ENCODE measurements at places on chromosomes 3 and 15.

DNA sequence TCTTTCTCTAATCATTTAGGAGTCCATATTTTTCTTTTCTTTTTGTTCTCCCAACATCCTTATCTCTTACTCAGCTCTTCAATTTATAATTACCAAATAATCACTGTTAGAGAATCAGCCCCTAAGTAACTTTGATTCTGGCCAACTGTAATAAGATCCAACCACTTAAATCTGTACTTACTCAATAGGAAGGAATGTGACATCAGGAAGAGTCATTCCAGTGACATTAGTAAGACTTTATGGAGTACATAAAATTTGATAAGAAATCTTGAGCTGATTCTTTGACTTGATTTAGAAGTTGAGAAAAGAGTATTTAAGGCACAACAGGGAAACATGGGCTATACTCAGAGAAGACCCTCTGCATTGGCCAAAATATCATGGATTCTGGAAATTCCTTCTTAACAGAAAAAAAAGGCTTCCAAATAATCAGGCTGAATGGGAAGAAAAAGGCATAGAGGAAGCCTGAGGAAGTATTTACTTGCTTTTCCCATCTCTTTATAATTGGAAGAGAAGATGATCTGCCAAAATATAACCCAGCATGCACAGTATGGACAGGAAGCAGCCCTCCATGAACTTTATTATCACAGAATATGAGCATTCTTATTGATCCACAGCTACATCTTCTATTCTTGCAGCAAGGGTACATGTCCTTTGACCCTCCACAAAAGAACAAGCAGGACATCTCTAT is 289.7 kb upstream of the TPRG1 start:
- peak; percentile 89 for DNase-seq

- DNase-seq: no peak
Observed at GRCh38 chr3:120685411-120685810, 3.4 kb upstream of the HGD start.

DNA sequence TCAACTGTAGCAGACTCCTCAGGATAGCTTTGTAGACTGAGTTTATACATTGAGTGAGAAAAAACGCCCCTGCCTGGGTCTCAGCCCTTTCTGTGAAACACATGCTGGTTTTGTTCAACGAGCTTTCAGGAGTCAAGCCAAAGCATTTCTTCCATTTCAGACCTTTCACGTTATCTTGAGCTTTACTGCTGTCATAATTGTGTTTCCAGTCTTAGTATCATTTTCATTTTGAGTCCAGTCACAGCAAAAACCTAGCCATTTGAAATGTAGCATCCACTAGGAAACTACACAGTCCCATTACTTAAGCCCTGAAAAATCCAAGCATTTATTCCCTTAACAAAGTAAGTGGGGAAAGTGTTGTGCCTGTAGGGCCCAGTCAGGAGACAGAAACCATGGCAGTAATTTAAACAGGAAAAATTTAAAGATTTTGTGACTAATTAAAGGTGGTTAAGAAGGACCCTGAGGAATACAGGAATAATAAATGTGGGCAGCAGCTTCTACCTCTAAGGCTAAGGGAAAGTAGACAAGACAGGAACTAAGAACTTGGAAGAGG is 110.1 kb upstream of the ABHD17C start:
- DNase-seq: no peak

DNA sequence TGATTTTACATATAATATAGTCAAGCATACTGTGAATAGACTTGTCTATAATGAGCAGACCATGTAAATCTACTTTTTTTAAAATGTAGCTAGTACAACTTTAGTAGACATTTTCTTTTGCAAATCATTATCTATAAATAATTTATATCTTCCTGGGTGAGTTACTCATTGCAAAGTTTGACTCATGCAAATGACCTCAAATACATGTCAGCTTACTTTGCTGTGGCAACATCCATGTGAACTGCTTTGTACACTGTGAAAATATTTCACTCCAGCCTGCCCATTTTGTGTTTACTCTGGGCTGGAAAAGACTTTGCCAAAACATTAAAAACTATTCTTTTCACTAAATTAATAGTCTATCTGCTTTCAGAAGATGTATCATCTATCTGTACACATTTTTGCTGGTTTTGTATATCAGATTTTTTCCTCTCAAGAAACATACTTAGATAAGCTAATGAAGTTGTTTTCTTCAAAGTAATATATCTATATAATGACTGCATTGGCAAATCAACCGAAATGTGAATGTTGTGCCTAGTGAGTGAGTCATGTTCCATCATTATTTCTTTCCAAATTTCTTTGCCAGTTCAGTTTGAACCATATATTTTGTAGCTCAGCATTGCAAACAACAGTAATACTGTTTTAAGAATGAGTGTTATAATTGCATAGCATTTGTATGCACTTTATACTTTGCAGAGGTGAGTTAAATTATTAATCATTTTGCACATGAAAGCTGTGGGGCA is 26.5 kb downstream of the IGSF10 start:
- DNase-seq: peak; percentile 82

- DNase-seq: peak; percentile 56
Observed at GRCh38 chr3:71579935-71580406, 3.6 kb downstream of the FOXP1 start.
